C1 segment of cervical spinal cord (tissue), 14 donors: ENCODE measurements at places on chromosomes 5 and 9.

DNA sequence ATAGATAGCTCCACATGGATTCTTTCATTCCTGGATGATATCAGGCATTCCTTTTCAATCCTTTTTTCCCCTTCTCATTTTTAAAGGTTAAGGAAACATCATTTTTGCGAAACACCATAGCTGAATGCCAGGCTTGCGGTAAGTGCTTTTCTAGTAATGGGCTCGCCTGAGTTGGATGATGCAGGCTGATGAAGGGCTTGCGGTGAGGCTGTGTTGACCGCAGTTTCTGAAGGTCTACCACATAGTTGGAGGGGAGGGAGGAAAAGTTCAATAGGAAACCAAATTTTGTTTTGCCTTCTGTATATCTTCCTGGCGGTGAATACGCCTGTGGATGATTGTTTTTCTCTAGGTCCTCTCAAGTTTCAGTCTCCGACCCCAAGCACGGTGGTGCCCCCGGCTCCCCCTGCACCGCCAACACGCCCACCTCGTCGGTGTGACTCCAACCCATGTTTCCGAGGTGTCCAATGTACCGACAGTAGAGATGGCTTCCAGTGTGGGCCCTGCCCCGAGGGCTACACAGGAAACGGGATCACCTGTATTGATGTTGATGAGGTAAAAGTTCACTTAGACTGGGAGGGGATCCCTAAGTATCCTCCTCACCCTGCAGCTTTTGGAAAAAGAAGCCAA, 24.3 kb downstream of the THBS4 start:
- no peak for DNase-seq

GRCh38 chr9:5511476-5511875, 1.1 kb downstream of the PDCD1LG2 start:
- no peak for DNase-seq

DNA sequence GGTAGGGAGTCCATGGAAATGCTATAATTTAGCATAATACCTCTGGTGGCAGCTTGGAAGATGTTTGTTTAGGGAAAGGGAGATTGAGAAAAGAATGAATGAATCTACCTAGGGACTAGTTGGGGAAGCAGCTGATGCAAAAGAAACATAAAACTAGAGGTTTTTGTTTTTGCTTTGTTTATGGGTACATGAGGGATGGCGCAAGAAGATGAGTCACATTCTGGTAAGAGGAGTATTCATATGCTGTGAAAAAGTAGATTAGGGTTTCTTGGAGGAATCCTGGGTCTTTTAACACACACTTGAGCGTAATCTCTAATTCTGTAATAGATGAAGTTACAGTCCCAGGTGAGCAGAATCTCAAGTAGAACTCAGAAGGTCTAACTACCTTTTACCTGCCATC, 17.1 kb downstream of the C9orf43 start:
- DNase-seq: no peak

- DNase-seq: no peak
Measured at GRCh38 chr9:110835404-110835803, 166.8 kb downstream of the MUSK start.

- no peak for DNase-seq
Measured at GRCh38 chr9:121498487-121499176, 1.0 kb downstream of the GGTA1 start.

DNA sequence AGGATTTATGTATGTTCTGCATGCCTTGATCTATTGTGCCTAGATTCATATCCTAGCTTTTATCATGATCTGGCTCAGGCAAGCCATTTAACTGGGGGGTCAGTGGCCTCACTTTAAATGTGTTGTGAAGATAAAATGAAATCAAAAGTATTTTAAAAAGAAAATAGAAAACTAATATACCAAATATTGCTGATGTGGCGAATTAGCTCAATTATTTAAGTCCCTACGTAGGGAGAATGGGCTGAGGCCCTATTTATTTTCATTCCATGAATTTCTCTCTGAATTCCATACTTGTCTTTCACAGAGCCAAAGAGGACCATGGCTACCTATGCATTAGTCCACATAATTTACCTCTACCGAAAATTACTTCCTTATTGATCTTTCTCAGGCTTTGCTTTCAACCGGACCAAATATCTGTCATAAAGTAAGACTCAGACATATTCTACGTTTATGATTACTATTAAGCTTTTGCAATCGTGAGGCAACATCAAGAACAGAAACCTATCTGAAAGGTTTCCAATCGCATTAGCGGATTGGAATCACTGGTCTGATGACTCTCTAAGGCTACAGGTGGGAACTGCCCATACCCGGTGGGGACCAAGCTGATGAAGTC, 1.7 kb downstream of the MBLAC2 start:
- DNase-seq: no peak

GRCh38 chr5:33311893-33312292, 128.9 kb upstream of the TARS1 start:
- DNase-seq: no peak

DNA sequence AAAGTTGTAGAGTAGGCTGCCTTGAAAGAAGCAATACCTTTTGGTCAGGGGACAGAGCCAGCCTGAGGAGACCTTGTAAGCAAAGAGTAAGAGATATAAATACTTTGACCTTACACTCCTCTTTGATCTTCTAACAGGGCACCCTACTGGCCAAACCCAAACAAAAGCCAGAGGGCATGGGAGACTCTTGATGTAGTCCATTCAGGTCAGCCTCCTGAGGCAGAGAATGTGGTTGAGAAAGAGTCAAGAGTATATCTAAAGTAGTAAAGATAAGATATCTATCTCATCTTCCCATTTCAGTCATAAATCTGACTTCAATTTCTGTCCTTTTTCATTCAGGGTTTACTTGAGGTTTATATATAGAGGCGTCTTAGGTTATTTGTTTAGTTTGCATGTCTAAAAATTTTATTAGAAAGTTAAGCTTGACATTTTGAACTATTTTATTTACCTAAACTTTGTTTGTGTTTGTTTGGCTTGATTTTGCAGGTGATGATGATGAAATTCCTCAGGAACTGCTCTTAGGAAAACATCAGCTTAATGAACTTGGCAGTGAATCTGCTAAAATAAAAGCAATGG, 125.7 kb downstream of the NIPBL start:
- no peak for DNase-seq

DNA sequence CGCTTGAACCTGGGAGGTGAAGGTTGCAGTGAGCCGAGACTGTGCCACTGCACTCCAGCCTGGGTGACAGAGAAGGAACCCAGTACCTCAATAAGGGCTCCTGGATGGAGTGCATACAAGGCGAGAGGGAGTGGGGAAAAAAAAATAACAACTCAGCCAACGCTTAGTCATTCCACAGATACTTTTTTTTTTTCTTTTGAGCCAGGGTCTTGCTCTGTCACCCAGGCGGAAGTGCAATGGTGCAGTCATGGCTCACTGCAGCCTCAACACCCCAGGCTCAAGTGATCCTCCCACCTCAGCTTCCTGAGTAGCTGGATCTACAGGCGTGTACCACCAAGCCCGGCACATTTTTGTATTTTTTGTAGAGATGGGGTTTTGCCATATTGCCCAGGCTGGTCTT, 59.5 kb upstream of the GGTA1 start:
- DNase-seq: no peak

DNA sequence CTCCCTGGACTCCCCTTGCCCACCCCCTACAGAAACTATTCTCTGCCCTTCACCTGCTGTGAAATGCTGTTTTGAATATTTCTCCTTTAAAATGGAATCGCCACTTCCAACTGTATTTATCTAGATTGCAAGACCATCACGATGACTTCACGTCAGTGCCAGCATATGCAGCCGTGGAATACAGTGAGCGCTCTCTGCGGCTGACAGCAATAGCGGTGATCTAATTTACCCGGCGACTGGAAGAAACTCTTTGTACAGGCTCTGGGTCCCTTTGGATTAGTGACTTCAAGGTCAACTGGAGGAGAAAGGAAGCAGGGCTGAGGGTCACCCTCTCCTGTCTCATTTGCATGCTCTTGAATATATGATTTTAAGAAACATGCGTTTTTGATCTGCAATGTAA, 192.0 kb downstream of the IRX1 start:
- DNase-seq: no peak

DNA sequence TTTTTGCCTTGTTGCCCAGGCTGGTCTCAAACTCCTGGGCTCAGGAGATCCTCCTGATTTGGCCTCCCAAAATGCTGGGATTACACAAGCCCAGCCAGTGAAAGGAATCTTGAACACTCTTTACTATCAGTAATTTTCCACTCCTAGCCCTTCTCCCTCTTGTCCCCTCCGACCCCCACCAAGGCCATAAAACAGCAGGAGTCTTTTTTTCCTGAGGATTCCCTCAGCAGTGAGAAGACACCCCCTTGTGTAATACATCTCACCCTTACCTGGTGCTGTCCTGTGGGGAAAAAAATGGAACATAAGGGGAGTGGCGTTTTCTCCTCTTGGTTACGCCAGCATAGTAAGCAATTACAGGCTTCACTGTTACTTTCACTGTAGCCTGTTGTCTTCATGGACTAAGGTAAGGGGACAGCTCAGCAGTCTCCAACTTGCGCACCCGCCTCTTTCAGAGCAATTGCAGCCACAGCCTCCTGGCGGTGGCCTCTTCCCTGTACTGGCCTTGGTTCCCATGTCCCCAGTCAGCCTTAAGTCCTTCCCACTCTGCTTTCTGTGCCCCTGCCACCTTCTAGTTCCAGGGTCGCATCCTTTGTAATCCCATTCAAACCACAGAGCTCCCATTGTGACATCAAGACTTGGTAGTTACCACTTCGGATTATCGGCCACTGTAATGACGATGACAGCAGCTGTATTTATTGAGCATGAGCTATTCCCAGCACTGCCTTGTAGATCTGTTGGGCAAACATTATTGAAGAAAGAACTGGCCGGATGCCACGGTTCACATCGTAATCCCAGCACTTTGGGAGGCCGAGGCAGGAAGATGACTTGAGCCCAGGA, 10.0 kb downstream of the NAIF1 start:
- DNase-seq: no peak

DNA sequence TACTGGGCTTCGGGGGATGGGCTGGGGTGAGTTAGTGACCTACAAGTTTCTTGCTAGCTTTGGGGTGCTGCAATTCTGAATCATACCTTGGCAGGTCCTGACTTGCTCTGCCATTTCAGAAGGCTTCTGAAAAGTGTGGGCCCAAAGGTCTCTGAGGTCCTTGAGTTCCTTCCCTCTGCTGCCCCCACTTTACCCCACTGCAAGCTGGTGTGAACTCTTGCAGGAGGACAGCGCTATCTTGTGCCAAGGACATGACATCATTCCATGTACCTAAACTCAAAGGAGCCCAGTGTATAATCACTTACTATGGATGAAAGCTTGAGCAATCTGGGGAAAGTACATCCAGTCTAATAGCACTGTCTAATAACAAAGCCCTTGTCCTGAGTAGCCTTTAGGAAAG, 157.4 kb downstream of the RMI1 start:
- no peak for DNase-seq

DNA sequence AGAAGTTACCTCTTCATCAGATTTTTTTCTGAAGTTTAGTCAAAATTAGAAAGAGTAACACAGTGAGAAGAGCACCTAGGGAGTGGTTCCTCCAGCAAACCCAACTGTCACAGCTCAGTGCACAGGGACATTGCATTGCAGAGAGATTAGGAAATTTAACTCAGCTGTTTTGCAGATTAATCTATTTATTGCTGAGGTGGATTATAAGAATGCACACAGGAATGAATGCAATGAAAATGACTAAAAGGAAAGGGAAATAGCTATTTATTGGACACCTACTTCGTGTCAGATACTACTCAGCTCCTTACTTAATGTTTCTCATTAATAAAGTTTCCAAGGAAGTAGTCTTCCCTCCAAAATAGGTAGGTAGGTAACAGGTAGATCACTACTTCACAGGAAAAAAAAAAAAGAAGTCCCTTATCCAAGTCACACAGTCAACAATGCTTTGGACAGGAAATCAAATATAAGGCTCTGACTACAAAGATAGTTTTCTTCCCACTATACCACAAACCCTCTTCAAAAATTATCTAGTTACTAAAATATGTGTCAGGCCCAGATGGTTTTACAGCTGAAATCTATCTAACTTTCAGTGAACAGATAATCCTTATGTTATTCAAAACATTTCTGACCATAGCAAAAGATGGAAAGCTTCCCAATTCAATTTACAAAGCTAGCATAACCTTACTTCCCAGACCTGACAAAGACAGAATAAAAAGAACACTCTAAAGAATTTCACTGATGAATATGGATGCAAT, 442.2 kb upstream of the MPDZ start:
- no peak for DNase-seq
